Activated CD4-positive, alpha-beta memory T cell treated with anti-CD3 and anti-CD28 coated beads for 36 hours (primary cell): ENCODE measurements at places on chromosomes 12 and 14.

DNA sequence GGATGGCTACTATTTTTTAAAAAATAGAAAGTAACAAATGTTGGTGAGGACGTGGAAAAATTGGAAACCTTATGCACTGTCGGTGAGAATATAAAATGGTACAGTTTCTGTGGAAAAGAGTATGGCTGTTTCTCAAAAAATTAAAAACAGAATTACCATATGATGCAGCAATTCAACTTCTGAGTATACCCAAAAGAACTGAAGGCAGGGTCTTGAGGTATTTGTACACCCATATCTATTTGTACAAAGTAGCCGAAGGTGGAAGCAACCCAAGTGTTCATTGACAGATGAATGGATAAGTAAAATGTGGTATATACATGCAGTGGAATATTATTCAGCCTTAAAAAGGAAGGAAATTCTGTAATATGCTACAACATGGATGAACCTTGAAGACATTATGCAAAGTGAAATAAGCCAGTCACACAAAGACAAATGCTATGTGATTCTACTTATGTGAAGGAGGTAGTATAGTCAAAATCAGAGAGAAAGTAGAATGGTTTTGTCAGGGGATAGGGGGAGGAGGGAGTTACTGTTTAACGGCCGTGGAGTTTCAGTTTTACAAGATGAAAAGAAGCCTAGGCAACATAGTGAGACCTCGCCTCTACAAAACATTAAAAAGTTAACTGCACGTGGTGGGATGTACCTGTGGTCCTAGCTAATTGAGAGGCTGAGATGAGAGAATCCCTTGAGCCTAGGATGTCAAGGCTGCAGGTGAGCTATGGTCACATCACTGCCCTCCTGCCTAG lies 38.4 kb upstream of the CCT2 start:
- no peak for DNase-seq

GRCh38 chr14:61355892-61356325 lies 34.5 kb downstream of the PRKCH start:
- DNase-seq = peak; percentile 79

DNA sequence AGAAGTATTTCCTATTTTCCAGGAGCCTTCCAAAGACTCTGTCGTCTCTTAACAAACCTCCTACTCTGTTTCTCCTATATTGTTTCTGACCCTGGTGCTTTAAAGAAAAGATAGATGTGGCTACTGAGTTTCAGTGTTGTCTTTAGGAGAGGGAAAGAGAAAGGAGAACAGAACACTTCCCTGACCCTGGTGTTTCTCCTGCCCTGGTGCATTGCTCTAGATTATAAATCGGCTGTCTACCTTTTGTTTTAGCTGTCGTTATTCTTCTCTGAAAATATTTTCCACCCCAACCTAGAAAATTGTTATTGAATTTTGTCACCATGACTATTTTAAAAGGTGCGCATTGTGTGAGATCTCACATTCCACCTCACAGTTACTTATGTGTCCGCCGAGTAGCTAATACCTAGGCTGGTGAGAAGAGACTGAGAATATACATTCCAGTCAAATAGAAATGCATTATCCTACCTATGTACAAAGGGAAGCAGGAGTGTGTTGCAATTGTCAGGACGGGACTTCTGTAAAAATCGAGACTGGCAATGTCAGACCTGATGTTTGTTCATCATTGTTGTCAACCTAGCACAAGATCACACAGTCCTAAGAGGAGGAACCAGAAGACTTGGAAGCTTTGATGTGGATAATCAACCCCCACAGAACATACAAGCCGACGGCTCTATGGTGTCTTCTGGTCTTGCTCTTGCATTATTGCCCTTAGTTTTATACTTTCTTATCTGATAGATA lies 108.7 kb upstream of the SLC38A4 start:
- no peak for DNase-seq

DNA sequence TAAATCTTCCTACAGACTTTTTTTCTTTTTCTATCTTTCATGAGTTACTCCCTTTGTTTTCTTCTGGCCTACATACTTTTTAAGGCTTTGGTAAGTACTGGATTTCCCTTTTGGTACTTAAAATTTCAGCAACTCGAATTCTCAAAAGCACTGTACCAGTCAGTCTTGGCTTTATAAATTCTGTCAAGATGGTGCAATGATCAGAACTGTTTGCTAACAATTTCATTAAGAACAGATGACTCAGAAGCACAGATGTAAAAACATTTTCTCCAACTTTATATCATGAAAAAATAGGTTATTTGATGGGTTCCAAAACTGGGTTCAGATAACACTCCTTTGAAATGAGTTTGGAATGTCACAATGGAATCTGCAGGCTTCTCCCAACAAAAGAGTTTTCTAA lies 1961.8 kb upstream of the FLRT2 start:
- no peak for DNase-seq

DNA sequence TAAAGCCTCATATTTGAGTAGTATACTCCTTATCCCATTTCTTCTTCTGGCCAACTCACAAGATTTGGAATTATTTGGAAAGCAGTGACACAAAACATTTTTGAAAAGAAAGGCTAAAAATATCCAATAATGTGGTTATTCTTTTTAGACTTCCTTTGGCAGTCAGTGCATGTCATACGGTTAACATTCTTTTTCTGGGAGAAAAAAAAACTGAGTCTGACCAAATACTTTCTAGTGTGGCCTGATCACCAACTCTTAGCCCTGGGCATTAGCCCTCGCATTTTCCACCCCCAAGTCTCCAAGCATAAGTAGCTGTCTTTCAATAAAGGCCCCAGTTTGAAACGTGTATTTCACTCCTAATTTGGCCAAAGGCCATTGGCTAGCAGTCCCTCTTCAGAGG lies 5.9 kb downstream of the RASSF3 start:
- DNase-seq = no peak

GRCh38 chr12:42103155-42103554 lies 41.5 kb downstream of the GXYLT1 start:
- no peak for DNase-seq

GRCh38 chr14:89578156-89578555 lies 161.1 kb upstream of the FOXN3 start:
- no peak for DNase-seq

- no peak for DNase-seq
Observed at GRCh38 chr14:85531587-85532373, 1.8 kb downstream of the FLRT2 start.

DNA sequence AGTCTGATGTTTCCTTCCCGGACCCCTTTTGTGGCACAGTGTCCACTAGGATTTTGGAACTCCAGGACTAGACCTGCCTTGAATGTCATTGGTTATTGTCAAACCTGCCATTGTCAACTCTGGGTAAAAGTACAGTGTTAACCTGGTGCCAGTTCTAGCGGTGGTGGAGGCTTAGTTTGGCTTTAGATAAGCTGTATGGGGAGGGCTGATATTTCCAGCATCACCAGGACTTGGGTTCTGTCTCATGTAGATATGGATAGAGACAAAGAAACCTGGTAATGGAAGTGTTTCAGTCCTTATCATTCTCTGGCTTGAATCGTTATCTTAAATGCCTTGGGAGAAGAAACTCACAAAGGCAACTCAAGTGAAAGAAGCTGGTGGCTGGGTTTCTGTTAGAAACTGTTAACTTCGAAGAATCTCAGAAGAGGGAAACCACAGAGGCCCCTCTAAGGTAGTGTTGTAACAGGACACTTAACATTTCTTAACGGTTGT lies 10.6 kb downstream of the CHST11 start:
- DNase-seq = no peak

DNA sequence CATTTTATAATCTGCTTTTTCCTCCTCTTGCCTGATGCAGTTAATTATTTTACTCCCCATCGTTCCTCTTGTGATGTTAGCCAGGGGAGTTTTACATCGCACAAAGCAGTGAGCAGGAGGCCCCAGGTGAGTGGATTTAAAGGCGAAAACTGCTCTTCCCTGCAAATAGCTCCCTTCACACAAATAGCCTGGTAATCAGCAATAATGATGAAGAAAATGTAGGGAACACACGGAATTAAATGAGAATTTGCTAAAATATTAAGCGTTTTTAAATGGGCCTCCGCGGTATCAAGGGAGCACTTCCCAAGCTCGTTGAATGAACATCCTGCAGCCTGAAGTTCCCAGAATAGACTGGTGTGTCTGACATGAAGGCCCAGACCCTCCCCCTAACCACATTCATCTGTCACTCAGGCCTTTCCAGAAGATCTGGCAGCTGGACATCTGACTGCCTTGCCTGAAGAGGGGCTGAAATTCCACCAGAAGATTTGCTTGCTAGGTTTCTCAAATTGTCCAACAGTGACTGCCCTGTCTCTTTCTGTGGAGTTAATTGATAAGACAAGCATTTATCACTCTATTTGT lies 127.2 kb downstream of the CCDC60 start:
- DNase-seq = no peak

GRCh38 chr12:47102845-47103651 lies 23.3 kb upstream of the AMIGO2 start:
- DNase-seq = no peak

DNA sequence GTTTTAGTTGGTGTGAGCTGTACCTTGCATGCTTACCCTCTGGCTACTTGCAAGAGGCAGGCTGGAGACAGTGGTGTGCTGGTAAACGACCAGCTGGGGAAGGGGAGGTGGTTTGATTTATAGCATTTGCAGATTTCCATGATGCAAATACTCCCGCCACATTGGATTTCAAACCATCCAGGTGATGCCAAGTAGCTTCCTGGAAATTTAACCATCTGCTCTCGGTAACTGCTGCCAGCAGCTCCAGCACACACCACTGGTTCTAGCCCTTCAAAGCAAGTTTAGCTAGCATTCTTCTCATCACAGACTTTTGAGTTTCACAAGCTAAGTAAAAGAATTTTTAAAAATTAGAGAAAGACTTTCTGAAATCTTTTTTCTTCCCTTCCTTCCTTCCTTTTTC lies 104.5 kb upstream of the AMIGO2 start:
- DNase-seq = no peak

DNA sequence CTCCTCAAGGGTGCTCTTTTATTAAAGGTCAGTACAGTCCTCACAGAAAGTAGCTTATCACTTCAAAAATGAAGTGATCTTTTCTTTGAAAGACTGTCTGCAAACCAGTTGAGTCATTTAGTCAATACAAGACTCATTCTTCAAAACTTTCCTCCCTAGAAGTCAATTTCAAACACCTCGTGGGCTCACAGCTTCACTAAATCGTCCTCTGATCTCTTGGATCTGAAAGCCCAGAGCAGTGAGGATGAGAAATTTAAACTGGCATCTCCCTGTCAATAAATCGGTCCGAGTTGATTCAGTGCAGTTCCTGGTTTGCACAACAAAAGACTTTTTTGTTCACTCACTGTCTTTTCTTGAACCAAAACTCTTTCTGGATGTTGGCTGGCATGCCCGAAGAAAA lies 44.5 kb downstream of the NUAK1 start:
- no peak for DNase-seq

DNA sequence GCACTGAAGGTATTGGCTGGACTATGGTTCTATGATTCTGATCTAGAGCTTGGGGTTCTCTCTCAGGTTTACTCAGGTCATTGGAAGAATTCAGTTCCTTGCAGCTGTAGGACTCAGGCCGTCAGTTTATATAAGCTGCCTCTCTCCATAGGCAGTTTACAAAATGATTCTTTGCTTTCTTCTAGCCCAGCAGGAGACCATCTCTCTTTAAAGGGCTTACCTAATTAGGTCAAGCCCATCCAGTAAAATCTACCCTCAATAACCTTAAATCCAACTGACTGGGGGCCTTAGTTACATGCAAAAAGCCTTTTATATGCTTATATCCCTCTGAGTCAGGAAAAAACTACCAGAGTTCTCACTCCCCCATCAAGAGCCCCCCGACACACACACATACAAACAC lies 80.5 kb upstream of the GARIN6 start:
- no peak for DNase-seq

GRCh38 chr12:3242199-3242863 lies 165.2 kb downstream of the TSPAN9 start:
- no peak for DNase-seq

GRCh38 chr14:98494582-98494981 lies 777.4 kb downstream of the BCL11B start:
- peak; percentile 40 for DNase-seq

DNA sequence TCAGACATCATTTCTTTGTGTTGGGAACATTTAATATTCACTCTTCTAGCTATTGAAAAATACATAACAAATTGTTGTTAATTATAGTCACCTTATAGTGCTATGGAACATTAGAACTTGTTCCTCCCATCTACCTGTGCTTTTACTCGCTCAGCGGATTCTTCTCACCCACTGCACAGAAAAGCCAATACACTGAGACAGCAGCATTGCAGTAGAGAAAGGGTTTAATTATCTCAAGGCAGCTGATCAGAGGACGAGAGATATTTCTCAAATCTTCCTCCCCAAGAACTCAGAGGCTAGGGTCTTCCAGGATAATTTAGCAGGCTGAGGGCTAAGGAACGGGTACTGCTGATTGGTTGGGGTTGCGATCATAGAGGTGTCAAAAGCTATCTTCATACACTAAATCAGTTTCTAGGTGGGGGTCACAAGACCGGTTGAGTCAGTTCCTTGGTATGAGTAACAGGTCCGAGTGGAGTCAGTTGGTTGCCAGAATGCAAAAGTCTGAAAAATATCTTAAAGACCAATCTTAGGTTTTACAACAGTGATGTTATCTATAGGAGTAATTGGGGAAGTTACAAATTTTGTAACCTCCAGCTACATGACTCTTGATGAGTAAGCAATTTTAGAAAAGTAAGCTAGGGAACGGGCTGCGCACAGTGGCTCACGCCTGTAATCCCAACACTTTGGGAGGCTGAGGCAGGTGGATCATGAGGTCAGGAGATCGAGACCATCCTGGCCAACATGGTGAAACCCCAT lies 173.1 kb downstream of the FBXL14 start:
- no peak for DNase-seq

- DNase-seq = no peak
Observed at GRCh38 chr12:28586481-28586880, 396.2 kb downstream of the CCDC91 start.

- DNase-seq = peak; percentile 49
Observed at GRCh38 chr14:97306133-97306759, 509.1 kb downstream of the VRK1 start.

- no peak for DNase-seq
Observed at GRCh38 chr14:24196071-24197055, 1.1 kb upstream of the TM9SF1 start.

- no peak for DNase-seq
Observed at GRCh38 chr14:90354551-90355298, 23.0 kb upstream of the NRDE2 start.

GRCh38 chr12:75482646-75483045 lies 2.1 kb downstream of the GLIPR1 start:
- no peak for DNase-seq

GRCh38 chr14:80491650-80492049 lies 280.3 kb upstream of the DIO2 start:
- no peak for DNase-seq

DNA sequence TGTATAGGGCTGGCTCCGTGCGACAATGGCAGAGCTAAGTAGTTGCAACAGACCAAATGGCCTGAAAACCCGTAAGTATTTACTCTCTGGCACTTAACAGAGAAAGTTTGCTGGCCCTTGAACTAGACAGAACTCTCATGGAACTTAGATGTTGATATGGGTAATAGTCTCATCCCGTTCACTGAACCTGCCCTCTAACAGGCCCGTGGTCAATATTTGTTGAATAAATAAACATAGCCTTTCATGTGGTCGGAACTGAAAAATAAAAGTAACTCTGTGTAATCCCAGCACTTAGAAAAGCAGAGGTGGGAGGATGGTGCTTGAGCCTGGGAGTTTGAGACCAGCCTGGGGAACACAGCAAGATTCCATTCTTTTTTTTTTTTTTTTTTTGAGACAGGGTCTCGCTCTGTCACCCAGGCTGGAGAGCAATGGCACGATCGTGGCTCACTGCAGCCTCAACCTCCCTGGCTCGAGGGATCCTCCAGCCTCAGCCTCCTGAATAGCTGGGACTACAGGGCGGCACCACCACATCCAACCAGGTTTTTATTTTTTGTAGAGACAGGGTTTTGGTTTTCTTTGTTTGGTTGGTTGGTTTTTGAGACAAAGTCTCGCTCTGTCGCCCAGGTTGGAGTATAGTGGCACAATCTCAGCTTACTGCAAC lies 29.7 kb downstream of the KDM2B start:
- no peak for DNase-seq
